ENCODE measurements at places on chromosomes 7 and 10.

GRCh38 chr7:141533149-141533949 is 17.9 kb upstream of the AGK start:
- DNase-seq, result peak; percentile 84

GRCh38 chr7:157426463-157427301 is 89.9 kb downstream of the DNAJB6 start:
- no peak for DNase-seq

DNA sequence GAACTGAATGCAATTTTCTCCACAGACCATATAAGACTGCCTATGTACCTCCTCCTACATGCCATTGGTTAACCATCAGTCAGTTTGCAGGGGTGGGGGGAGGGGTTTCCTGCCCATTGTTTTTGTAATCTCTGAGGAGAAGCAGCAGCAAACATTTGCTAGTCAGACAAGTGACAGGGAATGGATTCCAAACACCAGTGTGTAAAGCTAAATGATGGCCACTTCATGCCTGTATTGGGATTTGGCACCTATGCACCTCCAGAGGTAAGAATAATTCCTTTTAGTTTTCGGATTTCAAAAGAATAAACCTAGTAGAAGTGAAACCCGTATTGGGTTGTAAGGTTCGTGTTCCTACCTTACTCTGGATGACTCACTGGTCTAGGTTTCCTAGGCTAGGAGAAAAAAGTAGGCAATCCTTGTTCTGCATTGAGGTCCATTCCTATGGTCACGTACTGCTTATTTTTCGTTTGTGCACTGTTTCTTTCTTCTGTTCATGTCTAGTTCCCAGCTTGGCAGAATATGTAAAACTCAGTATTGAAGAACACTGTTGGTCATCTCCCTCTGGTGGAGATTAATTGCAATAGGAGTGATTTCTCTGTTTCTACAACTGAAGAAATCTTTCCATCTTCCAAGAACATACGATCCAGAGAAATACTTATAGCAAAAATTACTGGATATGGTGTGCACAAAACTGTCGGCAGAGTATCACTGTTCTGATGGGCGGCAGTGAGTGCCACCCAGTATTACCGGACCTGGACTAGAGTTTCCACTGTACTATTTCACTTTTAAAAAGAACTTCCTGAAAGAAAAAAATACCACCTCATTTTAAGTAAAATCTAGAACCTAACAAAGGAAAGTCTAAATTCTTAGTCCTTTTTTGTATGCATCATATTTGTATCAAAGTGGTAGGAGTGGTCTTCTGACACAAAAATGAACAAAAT is at the start of gene AKR1C3:
Gene AKR1C3, plus strand, starts transcription at position 150 of the 941 bp plus-strand sequence. Its CDS starts 31 bp downstream, at position 181.
- DNase-seq, result no peak

DNA sequence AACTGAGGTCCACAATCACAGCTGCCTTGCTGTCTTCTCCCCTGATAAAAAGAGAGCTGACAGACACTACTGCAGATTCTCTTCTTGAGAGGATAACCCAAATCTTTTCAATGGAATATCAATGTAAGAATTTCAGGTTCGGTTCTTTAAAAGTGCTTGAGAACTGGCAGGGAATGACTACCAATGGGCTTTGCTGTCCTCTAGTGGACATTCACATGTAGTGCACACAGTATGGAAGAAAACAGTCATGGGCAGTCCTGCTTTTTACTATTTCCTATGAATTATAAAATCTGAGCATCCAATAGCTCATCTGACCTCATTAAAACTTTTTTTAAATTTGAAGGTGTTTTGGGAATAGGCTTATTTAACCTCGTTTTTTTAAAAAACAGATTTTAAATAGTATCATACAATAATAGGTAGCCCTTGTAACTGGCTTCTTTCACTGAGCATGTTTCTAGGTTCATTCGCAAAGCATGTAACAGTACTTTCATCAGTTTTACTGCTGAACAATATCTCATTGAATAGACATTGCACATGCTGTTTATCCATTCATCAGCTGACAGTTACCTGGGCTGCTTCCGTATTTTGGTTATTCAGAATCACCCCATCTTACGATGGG is 18.3 kb downstream of the FZD9 start:
- DNase-seq, result no peak

GRCh38 chr10:111007486-111007885 is 69.3 kb upstream of the ADRA2A start:
- DNase-seq, result no peak

GRCh38 chr10:82922046-82922445 is 1047.1 kb downstream of the NRG3 start:
- DNase-seq, result no peak

- no peak for DNase-seq
Measured at GRCh38 chr10:9636216-9636615, 1381.5 kb upstream of the CELF2 start.

- DNase-seq, result peak; percentile 17
Measured at GRCh38 chr7:158018971-158019645, 568.5 kb downstream of the PTPRN2 start.

GRCh38 chr7:113209449-113210203 is 91.3 kb upstream of the SMIM30 start:
- no peak for DNase-seq

DNA sequence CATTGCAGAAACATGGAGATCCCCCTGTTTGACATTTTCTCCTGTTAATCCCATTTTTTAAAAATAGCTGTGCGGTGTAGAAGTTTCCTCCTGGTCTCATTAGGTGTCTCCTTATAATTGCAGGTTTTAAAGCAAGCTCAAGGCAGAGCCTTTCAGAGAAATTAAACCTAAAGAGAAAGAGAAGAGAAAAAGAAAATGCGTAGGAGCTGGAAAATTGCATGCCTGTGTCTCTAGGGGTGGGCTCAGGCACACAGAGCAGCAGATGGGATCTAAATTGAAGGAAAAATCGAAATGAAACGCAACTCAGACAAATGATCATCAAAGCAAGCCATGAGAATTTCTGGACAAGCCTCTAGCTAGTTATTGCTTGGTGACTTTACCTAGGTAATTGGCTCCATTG is 40.1 kb downstream of the GPR26 start:
- DNase-seq, result no peak

DNA sequence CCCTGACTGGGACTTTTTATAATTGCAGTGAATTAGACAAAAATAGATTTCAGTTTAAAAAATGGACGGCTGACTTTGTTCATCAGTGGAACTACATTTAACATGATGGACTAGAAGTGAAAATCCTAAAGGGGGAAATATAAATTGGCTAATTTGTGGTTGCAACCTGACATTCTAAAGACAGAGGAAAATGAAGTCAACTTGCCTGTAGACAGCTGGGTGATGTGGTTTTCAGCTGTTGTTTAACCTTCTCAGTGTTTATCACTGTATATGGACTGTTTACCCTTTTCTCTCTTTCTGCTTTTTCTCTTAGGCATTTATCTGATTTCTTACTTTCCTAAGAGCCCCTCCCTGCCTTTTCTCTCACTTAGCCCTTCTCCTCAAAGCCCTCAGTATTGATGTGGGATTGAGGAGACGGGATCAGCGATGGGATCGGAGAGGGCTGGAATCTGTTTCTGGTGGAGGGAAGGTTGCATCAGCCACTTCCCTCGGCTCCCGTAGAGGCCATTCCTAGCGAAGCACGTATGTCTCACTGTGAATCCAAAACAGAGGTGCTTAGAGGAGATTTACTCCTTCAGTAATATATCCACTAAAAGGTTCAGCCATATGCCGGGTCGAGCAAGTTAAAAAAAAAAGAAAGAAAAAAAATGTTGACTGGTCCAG is 109.0 kb upstream of the KLF6 start:
- DNase-seq, result no peak

DNA sequence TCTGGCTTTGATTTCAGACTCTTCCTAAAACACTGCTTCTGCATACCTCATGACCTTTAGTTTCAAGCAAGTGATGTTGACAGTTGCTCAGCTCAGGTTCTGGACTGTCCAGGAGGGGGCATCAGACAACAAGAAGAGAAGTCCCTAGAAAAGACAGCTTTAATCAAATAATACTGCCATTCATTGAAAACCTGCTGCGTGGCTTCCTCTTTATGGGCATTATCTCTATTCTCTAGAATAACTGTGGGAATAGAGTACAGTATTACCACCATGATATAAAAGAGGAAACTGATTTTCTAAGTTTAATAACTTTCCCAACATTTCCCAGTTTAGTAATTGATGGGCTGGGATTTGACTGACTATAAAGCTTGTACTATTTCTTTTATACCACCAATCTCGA is 170.4 kb downstream of the SNX13 start:
- DNase-seq, result peak; percentile 76

DNA sequence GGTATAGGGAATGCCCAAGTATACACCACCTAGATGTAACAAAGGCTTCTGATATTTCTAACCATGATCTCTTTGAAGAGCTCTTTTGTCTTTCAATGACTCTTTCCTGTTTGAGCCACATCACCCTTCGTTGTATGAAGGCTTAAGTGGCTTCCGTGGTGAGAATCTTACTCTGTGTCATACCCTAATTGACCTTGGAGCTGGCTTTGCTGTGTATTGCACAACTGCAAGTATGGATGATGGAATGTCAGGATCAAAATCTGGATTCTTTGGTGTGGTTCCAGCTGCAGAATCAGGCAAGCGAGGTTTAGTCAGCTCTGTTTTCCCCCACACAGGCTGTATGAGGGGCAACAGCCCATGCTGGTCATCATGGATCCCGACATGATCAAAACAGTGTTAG is 16.0 kb downstream of the CYP3A43 start:
- no peak for DNase-seq

DNA sequence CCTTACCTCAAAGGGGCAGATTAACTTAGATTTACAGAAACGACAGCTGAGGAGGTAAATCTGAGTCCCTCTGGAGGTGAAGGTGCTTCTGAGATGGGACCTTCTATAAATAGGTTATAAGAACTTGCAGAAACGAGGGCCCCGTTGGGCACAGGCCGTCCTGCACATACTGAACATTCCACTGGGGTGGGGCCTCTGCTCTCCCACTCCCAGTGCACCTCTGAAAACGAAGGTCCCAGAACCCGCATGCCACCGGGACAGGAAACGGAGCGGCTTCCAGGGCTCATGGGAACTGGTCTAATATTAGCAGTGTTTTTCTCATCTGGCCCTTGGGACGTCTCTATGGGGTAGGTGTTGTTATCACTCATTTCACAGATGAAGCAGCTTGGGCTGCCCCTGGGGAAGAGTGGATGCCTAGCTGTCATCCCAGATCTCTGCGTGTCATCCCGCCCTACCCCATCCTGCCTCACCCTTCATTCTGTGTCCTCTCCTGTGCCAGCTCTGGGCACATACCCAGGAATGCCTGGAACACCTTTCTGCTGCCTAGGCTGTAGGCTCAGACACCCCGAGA is 19.6 kb downstream of the C10orf62 start:
- no peak for DNase-seq

- DNase-seq, result no peak
Measured at GRCh38 chr10:100020142-100020885, 10.6 kb upstream of the DNMBP start.

DNA sequence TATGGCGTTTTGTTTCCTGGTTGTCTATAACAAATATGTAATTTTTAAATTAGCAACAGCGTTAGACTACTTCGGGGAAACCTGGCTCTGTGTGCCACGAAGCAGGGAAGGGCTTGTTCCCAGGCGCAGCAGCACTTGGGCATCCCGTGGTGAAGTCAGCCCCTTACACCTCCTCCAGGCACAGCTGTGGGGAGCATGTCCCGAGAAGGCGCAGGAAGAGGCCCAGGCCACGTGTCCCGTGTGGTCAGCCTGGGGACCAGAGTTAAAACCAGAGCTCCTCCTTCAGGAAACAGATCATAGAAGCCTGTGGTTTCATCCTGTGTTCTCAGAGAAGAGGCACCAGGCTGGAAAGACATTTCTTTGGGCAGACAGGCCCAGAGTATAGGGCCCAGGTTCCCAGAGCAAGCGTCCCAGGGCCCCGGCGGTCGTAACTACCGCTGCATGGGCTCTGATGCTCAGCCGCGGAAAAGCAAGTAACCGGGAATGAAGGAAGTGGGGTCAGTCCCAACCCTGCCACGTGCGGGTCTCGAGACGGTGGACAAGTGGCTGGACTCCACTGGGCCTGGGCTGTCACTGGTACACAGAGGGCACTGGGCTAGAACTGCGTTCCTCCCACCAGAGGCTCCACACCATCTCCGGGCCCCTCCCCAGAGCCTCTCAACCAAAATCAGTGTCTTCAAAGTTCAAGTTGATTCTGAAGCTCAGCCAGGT is 7.1 kb downstream of the NUDT1 start:
- DNase-seq, result no peak
